ENCODE measurements at places on chromosomes 13 and 19.

- DNase-seq, result no peak
Measured at GRCh38 chr13:103174966-103175365, 108.7 kb upstream of the SLC10A2 start.

- DNase-seq, result no peak
Measured at GRCh38 chr19:17797424-17798201, 2.7 kb downstream of the B3GNT3 start.

- no peak for DNase-seq
Measured at GRCh38 chr19:11722414-11722813, 16.3 kb downstream of the ZNF823 start.

DNA sequence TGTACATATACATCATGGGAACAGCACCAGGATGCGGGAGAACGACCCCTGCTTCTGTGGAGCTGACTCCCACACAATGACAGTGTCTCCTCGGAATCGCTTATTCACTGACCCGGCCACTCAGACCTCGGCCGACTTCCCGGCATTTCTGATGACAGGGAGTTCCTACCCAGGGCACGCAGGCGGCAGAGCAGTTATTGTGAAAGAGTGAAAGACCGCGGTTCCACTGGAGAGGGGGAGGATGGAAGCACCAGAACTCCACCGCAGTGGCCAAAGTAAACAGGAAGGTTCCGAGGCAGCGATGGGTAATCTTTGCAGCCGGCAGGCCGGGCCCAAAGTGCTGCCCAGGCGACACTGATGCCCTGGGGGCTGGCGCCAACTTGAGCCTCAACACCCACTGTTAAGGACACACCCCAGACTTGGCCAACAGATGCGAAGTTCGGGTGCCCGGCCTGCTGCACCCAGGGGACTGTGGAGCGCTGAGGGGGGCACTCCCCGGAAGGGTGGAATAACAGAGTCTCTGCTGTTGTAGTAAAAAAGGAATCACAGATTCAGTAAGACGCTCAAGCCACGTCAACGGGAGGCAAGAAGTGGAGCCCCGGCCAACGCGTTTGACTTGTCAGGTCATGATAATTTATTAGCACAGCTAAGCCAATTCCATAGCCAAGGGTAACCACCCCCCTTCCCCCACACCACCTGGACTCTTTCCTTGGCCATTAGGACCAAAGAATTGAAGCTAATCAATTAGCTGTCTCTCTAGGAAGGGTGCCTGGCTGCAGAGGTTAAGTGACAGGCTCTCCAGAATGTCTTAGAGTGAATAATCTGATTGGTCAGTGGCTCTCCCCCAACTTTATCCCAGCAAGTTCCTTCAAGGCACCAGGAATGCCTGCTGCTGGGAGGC is 5.8 kb downstream of the MLLT1 start:
- DNase-seq, result no peak

GRCh38 chr13:24252136-24252535 is 57.2 kb upstream of the C1QTNF9 start:
- no peak for DNase-seq

DNA sequence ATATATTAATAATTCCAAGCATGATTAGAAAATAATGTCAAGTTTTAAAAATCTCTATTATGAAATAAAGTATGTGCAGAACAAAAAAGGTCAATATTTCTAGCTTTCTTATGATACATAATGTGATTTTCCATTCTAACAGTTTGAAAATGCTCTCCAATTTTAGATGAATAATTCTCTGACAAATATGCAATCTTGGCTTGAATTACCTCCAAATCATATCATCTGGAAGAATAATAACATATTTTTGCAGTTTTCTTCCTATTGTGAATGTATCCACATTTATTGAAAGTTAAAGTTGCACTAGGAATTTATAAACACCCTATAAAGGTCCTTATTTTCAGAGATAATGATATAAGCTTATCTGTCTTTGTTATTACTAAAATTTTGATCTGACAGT is 548.5 kb upstream of the SLC10A2 start:
- no peak for DNase-seq

- DNase-seq, result no peak
Measured at GRCh38 chr13:113498905-113499304, 8.4 kb upstream of the DCUN1D2 start.

Measured in caudate nucleus (tissue), 63 donors.